Globus pallidus (tissue), 1 donor: ENCODE measurements at places on chromosomes 4 and X.

DNA sequence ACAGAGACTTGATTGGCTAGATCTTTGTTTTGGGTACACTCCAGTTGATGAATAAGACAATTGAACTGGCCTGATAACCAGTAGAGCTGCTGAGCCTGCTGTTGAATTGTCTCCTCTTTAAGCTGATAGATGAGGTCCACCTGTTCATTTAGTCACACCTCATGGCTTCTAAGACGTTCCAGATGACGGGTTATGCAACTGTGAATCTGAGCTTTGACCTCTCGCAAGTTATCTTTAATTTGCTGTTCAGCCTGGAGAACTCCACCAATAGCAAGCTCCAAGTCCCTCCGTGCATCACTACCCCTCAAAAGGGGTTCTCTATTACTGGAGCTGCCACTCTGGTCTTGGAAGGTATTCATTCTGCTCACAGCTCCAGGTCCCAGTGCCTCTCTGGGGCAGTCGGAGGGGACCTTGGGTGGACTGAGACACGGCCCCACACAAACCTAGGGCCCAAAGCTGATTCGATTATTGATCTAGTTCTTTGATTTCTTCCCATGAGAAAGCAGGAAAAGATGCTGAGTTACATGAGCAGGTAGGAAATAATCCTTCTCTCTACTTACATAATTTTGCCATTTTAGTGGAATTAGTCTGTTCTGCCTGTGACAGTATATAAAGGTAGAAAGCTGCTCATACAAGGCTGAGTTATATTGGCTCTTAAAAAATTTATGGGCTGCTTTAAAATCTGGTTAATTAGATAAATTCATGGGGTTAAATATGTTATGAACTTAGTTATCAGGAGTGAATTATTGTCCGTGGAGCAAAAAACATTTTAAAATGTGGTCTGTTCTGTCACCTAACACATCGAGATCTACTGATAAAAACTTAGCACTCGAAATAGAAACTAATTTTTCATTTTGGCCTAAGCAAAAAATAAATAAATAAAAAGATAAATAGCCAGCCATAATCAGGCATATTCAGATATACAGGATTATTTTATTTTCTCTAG lies 6.8 kb downstream of the MMAA start:
- no peak for DNase-seq

DNA sequence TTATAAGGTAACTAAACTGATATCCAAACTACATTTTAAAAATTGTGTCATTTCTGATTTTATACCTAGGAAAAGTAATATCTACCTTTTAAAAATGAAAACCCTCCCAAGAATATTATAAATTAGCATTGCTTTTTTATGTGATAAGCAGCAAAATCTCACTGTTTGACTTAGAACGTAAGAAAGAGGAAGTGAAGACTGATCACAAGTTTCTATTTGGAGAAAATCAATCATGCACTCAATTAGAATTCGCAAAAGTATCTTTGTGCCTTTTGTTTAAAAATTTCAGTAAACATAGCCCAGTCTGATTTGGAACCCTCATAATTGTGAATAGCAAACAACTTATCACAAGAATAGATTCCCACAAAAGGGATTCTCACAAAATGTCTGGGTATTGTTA lies 142.7 kb downstream of the TENM3 start:
- no peak for DNase-seq

- DNase-seq: no peak
Observed at GRCh38 chr4:8205749-8206611, 6.9 kb downstream of the SH3TC1 start.

DNA sequence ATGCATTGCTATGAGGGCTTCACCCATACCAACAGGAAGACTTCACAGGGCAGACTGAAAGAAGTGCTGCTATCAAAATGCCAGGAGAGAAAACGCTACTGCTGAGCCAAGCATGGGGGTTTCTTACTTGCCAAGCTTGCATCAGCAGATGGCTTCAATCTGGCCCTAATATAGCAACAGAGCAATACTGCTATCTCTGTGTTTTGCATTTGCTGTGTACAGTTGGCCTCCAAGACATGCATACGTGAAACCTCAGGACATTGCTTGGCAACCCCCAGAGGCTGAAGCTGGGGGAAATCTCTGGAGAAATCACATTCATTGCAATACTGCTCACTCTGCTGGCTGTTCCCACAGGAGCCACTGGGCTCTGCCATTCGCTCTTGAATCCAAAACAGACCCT lies 127.2 kb upstream of the GPC4 start:
- DNase-seq: no peak

DNA sequence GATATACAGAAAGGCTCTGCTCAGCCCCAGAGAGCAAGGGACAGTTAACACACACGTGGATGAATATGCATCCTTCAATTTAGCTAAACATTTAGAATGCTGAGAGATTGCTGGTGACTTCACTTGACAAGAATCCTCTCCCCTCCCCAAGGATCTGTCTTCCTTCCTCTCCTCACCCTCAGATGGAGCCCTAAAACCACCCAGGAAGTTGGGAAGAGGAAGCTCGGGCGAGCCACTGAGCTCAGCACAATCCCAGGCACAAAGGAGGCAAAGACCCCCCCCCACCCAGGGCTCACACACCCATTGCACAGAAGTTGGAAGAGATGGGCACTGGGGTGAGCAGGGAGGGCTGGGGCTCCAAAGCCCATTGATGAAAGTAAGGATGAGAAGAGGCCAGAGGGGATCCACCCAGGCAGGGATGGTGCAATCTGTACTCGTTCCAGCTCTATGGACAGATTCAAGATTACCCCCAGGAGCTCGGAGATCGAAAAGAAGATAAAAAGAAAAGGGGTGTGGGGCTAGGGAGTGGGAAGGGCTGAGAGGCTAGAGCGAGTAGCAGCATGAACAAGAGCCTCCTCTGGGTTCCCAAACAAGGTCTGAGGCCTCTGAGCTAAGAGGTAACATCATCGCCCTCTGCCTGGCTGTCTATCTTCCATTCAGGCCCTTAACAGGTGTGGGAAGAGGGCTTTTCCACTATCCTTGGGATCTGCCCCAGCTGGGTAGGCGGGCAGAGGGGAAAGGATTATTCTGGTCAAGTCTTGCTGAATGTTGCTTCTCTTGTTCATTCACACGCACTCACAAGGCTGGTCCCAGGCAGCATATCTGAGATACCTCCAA lies 1.2 kb downstream of the TFE3 start:
- DNase-seq: peak; percentile 9

DNA sequence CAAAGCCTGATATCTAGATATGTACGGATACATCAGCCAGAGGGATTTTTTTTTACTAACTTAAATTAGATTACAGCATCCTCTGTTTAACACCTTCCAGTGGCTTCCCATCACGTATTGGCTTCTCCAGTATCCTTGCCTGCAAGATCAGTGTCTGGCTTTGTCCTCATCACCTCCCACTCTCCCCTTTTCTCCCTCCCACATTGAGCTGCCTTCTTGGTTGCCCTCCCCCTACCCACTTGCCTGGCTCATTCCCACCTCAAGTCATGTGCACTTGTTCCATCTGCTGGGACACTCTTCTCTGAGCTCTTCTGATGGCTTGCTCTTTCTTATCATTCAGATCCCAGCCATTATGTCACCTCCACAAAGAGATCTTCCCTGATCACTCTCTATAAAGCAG lies 75.9 kb upstream of the NALF2 start:
- no peak for DNase-seq

DNA sequence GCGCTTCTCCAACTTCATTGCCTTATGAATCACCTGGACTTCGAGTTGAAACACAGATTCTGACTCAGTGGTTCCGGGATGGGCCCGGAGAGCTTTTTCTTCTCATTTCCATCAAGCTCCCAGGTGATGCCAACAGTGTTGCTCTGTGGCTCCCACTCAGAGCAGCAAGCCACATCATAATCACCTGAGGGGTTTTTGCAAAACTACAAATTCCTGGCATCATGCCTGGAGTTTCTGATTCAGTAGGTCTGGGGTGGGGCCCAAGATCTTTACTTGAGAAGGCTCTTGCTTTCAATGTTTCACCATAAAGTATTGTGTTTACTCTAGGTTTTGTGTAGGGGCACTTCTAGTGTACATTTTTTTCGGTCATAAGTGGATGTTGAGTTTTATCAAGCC lies 7.0 kb downstream of the MTM1 start:
- no peak for DNase-seq

DNA sequence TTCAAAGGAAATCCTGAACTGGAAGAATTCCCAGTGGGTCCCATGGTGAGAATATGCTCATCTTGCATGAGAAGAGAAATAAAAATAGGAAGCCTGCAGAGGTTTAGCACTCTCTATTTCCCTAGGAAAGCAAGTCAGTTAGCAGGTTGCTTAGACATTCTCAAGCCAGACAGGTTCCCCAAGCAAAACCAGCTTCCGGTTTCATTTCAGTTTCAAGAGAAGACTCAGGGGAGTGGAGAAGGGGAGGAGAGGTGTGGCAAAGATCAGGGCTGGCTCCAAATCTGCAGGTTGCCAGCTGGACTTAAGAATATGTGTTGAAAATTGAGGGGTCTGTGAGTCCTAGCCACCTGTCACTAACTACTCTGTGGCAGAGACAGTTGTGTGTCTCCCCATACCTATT lies 107.5 kb downstream of the CLNK start:
- no peak for DNase-seq

- no peak for DNase-seq
Observed at GRCh38 chr4:90145319-90145718, 18.1 kb downstream of the CCSER1 start.

DNA sequence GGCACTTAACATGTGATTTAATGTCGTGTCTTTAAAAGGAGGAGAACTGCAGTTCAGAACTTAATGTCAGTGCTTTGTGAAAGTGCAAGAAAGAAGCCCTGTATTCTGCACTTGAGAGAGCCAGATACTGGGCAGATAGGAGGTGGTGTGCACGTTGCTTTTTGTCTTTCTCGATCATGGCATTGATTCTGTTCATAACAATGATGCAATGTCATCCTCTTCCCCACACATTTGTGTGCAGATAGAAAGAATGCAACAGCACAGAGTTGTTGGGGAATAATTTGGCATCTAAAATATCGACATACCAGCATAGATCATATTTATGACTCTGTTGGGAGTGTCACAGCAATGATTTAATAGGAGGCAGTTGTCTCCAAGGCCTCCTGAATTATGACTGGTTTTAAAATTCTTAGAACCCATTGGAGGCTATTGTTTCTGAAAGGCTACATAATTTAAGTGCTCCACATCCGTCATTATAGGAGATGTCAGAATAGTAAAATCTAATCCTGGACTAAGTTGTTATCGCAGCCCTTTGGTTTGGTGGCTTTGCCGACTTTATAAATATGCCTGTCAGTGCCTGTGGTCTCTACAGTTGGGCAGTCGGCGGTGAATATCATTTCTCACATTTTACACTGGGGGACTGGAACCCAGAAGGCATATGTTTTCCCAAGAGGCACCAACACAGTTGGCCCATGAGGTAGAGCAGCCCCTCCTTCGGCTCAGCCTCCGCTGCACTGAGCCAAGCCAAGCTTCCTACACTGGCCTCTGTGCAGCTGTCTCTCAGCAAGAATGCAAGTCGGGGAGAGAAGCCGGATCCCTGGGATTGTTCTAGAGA lies 124.9 kb downstream of the PTTG2 start:
- no peak for DNase-seq

- peak; percentile 16 for DNase-seq
Observed at GRCh38 chr4:54942721-54943120, 182.7 kb downstream of the KDR start.

- no peak for DNase-seq
Observed at GRCh38 chr4:121824171-121824527, 466 bp upstream of the CCNA2 start.

DNA sequence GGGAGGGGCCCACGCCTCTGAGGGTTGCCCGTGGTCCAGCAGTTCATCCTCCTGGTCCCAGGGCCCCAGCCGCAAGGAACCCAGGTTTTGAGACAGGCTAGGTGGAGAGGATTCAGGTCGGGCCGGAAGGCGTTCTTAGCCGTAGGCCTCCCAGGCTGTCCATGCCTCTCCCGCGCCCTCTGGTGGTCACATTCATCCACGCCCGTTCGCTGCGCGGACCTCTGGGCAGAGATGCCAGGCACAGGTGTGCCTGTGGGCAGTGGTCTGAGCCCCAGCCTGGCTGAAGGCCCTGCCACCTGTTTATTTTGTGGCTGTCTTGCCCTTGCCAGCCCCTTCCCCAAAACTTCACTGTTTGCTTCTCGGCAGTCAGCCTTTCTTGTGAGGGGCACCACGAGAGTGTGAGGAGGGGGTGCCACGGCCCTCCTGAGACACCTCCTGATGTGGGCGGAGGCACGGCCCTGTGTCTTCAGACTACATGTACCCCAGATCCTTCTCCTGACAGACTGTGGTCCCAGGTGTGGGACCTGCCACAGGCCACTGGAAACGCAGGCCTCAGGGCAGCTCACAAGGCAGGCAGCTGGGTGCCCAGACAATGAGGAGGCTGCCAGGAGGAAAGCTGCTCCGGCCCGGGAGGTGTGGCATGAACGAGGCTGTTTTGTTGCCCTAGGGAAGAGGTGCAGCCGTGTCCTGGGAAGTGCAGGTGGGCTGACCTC lies 5.0 kb downstream of the UVSSA start:
- peak; percentile 42 for DNase-seq
